ENCODE measurements at places on chromosomes 7 and 10. TPM values are rescaled to one million over a fixed set of nuclear protein-coding genes. Genes with fewer than 3 reads are reported as not detected.

DNA sequence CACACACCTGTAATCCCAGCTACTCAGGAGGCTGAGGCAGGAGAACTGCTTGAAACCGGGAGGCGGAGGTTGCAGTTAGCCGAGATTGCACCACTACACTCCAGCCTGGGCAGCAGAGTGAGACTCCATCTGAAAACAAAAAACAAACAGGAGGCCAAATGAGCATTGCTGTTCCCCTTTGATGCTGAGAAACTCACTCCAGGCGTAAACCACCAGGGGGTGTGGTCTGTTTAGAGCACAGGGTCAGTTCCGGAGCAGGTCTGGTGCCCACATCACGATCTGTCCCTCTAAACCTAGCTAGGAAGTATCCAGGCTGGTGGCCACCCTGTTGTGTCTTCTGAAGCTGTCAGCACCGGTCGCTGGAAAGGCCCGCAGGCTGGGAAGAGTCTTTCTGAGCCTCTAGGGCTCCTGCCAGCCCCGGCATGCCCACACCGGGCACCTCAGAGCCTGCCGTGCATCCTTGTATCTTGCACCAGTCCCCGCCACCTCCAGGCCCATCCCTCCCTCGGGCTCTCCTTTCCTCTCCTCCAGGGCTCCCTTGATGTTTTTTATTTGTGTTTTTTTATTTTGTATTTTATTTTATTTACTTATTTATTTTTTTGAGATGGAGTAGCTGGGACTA is 66.3 kb upstream of the SH2B2 start:
- DNase-seq: no peak

The OR13A1 gene
- total RNA-seq: not detected

DNA sequence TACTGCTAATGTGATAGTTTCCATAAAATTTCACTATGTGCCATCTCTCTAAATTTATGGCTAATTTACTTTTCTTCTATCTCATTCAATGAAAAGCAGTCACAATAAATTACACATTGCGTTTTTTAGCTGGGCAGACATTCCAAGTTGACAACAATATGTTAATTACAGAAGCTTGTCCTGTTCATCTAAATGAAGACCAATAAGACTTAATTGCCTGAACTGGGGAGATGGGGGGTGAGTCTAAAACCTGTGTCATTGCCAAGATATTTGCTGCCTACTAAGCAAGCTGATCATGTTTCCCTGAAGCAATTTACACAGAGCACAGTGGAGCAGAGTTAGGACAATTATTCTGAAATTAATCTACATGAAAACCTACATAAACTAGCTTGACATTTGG is 89.3 kb upstream of the ADRB1 start:
- no peak for DNase-seq

DNA sequence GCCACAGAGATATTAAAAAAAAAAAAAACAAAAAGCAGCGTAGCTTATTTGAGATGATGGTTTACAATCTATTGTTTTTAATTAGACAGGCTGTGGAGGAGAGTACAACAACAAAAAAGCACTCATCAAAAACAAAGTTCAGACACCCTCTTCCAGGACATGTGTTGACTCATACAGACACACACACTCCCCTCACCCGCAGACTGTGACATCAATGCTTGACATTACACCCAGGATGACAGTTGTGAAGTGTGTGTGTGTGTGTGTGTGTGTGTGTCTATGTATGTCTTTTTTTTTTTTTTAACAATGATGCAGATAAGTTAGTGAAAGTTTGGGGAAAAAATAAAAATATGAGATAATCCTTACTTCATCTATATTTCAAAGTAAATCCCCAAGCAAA is 303.6 kb downstream of the GPAM start:
- DNase-seq: no peak

The MMP21 gene
- 0.45 TPM for total RNA-seq

All from stomach (tissue), 19 donors.